ENCODE measurements at places on chromosomes 16 and 17. TPM values are rescaled to one million over a fixed set of nuclear protein-coding genes. Genes with fewer than 3 reads are reported as not detected.

SMIM22 gene
- total RNA-seq = not detected

CSH2 gene
- total RNA-seq = not detected

MYH13 gene
- not detected for total RNA-seq

PPL gene
- total RNA-seq = not detected

OR1F1 gene
- total RNA-seq = not detected

PRSS21 gene
- 0.71 TPM for total RNA-seq

OTOA gene
- total RNA-seq = 0.07 TPM

SMURF2 gene
- total RNA-seq = 13.9 TPM

NKIRAS2 gene
- 17.2 TPM for total RNA-seq

ACSM2A gene
- not detected for total RNA-seq

TBC1D3E gene
- not detected for total RNA-seq

IGSF6 gene
- 0.14 TPM for total RNA-seq

SLC4A1 gene
- not detected for total RNA-seq

ABCA10 gene
- total RNA-seq = 0.27 TPM
